ENCODE measurements at places on chromosomes 4 and X.

DNA sequence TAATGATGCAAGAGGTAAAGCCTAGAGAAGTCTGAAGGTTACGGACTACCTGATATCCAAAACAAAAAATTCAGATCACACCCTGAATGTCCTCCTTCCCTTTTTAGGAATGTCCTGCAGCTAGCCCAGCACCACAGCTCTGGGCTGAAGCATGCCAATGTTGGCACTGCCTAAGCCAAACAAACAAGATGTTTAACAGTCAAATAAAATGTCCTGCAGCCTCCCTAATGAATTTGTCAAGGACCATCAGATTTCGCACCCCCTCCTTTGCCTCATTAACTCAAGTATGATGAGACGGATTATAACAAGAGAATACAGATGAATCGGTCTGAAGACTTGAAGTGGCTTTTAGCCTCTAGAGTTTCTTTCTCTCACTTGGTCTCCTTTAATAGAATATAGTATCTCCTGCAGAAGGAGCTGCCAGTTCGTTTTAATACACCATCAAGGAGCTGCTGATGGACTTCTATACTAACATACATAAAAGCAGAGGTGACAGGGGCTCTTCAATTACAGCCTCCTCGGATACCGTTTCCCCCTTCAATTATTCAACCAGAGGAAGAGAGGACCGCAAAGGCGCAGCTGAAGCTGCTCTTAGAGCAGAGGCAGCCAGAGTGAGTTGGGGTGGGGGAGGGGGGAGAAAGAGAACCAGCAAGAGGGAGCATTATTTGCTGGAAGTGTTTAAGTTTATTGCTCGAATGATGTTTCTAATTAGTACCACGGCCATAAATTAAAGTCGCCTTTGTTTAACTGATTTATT, 3.0 kb upstream of the MAB21L2 start:
- DNase-seq = no peak

GRCh38 chr4:98473046-98473445, 185.4 kb downstream of the TSPAN5 start:
- DNase-seq = no peak

DNA sequence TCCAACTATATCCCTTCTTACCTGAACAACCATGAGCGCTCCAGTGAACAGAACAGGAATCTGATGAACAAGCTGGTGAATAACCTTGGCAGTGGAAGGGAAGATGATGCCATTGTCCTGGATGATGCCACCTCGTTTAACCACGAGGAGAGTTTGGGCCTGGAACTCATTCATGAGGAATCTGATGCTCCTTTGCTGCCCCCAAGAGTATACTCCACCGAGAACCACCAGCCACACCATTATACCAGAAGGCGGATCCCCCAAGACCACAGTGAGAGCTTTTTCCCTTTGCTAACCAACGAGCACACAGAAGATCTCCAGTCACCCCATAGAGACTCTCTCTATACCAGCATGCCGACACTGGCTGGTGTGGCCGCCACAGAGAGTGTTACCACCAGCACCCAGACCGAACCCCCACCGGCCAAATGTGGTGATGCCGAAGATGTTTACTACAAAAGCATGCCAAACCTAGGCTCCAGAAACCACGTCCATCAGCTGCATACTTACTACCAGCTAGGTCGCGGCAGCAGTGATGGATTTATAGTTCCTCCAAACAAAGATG, 870.2 kb downstream of the ADGRL3 start:
- no peak for DNase-seq

DNA sequence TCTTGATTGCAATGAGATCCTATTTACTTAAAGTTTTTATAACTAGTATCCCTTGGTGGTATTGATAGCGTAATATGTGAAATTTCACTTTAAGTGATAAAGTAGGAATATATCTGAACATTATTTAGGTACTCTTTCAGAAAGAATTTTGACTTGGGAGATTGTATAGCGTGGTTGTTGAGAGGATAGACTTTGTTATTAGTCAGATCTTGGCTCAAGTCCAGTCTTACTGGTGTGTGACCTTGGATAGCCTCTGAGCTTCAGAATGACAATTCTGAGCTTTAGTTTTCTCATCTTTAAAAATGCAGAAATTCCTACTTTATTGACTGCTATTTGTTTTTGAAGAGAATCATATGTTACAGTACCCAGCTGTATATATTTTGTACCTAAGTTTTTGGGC, 32.6 kb downstream of the DCK start:
- DNase-seq = peak; percentile 76

Measured in GM04504 (cell line).